AG04450 (cell line): ENCODE measurements at places on chromosomes 13 and 19. TPM values are rescaled to one million over a fixed set of nuclear protein-coding genes. Genes with fewer than 3 reads are reported as not detected.
A peak's percentile ranks its signal among the peaks of the same experiment; 100 is the strongest.

- no peak for DNase-seq
These were observed 26.0 kb downstream of the C19orf47 start for GRCh38 chr19:40322271-40322610.

- DNase-seq: no peak
These were observed 1.7 kb downstream of the CD320 start for GRCh38 chr19:8306235-8307054.

- DNase-seq: no peak
These were observed 46.2 kb downstream of the DCT start for GRCh38 chr13:94433055-94433961.

- DNase-seq: no peak
These were observed 37.8 kb downstream of the ELF1 start for GRCh38 chr13:40981361-40981760.

GRCh38 chr19:19202707-19203011, 555 bp downstream of the NR2C2AP start:
- DNase-seq: no peak

GRCh38 chr19:41554907-41555306, 21.1 kb upstream of the CEACAM21 start:
- no peak for DNase-seq

DNA sequence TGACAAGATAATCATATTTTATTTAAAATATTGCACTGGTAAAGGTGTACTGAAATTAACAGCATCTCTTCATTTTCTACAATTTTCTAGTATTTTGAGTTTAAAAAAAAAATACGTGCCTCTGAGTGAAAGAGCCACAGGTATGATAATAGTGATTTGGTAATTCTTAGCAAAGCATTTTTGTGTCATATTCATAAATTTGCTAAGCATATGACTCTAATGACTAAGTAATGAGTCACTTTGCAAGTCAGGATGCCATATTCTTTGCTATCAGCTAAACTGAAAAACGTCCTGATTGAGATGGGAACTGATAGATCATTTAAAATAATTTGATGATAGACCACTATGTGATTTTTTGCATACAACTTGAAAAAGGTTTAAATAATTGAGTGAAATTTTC, 136.1 kb upstream of the IRS2 start:
- no peak for DNase-seq

- DNase-seq: no peak
These were observed 21.0 kb downstream of the CYP2A6 start for GRCh38 chr19:40829205-40829604.

DNA sequence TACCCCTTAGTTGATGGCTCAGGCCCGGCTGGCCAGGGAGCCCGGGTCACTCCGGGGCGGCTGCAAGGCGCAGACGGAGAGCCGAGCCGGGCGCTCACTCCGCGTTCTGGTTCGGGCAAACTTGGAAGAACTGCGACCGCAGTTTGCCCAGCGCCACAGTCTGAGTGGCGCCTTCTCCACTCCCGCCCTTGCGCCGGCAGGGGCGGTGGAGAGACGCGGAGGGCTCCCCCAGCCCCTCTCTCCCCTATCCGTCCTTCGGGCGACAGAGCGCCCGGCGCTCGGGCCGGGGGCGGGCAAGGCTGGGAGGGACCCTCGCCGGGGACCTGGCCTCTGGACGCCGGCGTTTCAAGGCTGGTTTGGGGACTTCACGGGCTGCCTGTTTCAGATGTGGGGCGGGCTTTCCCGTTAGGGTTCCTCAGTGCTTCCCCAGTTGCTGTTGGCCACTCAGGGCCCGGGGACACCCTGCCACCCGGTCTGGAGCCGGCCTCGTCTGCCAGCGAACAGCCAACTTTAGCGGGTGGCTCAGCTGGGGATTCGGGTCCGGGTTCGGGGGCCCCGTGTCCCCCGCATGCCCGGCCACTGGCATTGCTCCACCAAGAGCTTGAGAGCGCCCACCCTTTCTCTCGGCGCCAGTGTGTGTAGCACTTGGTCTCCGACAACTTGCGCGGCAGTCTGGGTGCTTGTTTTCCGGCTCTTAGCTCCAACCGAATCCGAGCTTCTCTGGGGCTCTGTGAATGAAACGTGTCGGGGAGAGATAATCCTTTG, 1.5 kb downstream of the GPC6 start:
- no peak for DNase-seq

DNA sequence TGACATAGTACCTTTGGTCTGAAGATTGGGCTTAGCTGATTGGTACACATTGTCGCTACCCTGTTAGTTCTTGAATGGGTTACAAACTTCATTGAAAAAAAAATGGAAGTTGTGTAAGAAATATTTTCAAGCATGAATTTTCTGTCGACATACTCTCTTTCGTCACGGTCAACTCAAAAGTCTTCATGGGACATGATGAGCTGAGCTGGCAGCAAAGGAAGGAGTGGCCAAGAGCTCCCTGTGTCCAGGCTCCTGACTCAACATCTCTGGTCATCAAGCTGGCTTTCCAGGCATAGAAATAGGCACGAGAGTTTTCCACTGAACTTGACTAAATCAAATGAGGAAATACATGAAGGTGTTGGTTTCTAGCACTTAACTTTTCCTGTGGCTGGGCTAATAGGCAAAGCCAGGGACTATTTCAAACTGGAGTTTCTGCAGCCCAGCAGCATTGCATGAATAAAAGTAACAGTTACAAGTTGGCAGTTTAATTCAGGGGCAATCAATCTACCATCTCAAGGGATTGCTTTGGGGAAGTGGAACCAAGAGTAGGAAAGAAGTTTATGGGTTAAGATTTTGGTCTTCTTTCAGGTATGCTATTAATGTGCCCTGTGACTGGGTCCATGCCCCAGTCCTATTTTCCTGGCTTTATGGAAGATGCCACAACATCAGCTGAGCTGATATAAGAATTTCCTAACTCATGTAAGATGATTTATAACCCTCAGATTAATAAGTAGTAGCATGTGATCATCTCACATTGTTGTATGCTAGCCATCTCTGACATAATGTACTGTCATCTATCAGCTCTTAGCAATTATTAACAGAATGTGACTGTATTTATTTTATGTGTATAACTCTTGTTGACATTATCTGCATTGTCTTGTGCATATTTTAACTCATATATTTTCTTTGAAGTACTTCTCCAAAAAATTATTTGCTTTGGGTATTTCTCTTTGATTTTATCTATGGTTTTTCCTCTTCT, 385.8 kb downstream of the DLEU7 start:
- DNase-seq: no peak

GRCh38 chr13:34000955-34001354, 183.0 kb downstream of the RFC3 start:
- no peak for DNase-seq

GRCh38 chr13:70191034-70191433, 82.8 kb upstream of the KLHL1 start:
- DNase-seq: no peak

DNA sequence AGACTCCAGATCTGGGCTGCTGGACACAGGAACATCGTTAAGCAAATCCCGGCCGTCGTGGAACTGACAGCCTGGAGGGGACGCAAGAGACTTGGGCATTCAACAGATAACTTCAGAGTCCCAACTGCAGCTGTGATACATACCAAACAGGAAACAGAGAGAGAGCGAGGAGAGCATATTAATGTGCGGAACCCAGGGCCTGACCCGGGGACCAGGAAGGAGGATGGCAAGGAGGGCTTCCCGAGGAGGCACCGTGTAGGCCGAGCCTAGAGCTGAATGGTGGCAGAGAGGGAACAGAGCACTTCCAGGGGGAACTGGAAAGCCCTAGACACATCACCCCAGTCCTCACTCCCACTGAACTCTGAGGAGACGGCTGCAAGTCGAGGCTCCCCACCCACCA, 68.1 kb downstream of the SIPA1L3 start:
- DNase-seq: no peak

- DNase-seq: no peak
These were observed 629.9 kb downstream of the DIAPH3 start for GRCh38 chr13:59533561-59534555.

GRCh38 chr19:15123900-15124299, 16.7 kb downstream of the SYDE1 start:
- DNase-seq: no peak

GRCh38 chr13:79870766-79871165, 389.8 kb downstream of the NDFIP2 start:
- DNase-seq: no peak

GRCh38 chr19:14479975-14480699, 5.0 kb upstream of the PTGER1 start:
- no peak for DNase-seq

GRCh38 chr13:103168901-103169508, 102.8 kb upstream of the SLC10A2 start:
- DNase-seq: no peak

- no peak for DNase-seq
These were observed 13.6 kb downstream of the LCP1 start for GRCh38 chr13:46168341-46168740.

- peak; percentile 97 for DNase-seq
These were observed 19.8 kb downstream of the PROZ start for GRCh38 chr13:113178070-113178895.

GRCh38 chr13:51625555-51626345, 41.5 kb downstream of the WDFY2 start:
- no peak for DNase-seq

DNA sequence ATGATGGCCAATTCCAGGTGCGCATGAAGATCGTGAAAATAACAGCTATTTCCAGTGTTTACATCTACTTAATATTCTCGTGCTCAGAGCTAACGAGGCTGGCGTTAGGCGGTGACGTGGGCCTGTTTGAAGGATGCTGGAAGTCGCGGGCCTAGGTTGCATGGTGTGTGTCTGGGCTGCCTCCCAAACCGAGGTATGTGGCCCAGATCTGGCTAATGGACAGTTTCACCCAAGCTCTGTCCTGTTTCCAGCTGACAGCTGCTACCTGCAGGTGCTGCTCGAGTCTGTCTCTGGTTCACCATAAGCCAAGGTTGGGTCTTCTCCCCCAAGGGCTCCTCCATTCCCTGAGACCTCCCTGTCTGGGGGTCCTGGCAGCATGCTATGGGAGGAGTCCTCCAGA, 40.5 kb upstream of the KCTD15 start:
- DNase-seq: no peak

DNA sequence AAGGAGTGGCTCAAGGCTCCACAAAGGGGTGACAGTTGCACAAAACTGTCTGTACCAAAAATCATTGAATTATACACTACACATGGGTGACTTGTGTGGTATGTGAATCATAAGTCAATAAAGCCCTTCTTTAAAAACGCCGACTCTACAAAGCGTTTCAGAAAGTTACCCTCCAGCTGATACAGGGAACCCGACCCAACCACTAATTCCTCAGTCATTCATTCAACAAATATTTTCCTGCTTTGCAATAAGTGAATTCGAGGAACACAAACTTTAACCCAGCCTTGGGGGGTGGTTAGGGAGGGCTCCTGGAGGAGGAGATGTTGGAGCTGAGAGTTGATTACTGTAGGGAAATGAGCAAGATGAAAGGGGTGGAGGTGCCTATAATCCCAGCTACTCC, 32.0 kb downstream of the LTBP4 start:
- DNase-seq: peak; percentile 37

The NKPD1 gene
- 0.04 TPM in 2 replicates for polyA plus RNA-seq

The ALOX5AP gene
- 5.2 and 6.4 TPM in 2 replicates for polyA plus RNA-seq

The WDR88 gene
- not detected in 2 replicates for polyA plus RNA-seq

The RAX2 gene
- polyA plus RNA-seq: not detected in 2 replicates

The SULT2B1 gene
- polyA plus RNA-seq: 0.12 and 0.20 TPM in 2 replicates

The RAVER1 gene
- 2.2 and 4.1 TPM in 2 replicates for polyA plus RNA-seq

The ZNF586 gene
- polyA plus RNA-seq: 7.5 and 9.8 TPM in 2 replicates

The ANKRD24 gene
- polyA plus RNA-seq: 0.10 and 0.11 TPM in 2 replicates
